ENCODE measurements at places on chromosomes 2 and 18.

GRCh38 chr18:35139517-35139916 lies 98.3 kb downstream of the MAPRE2 start:
- DNase-seq = no peak

GRCh38 chr18:32478807-32479206 lies 8.1 kb upstream of the GAREM1 start:
- DNase-seq = no peak

GRCh38 chr2:65297544-65297943 lies 69.9 kb downstream of the ACTR2 start:
- no peak for DNase-seq

GRCh38 chr2:207539470-207539869 lies 9.7 kb downstream of the CREB1 start:
- DNase-seq = no peak

DNA sequence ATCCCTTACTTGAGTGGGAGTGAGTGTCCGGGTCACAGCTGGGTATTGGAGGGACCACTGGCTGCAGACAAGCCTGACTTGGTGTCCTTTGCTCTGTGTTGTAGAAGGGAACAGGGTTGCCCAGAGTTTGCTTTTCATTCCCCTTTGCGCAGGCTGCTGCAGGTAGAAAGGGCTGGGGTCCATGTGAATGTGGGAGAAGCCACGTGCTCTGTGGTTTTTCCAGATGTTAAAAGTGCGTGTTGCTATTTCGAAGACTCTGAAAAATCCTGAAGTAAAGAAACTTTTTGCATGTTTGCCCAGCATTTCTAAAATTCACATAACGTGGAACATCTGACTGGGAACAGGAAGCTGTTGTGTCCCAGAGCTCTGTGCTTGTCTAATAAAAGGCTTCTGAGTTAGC lies 28.8 kb downstream of the GLI2 start:
- no peak for DNase-seq

DNA sequence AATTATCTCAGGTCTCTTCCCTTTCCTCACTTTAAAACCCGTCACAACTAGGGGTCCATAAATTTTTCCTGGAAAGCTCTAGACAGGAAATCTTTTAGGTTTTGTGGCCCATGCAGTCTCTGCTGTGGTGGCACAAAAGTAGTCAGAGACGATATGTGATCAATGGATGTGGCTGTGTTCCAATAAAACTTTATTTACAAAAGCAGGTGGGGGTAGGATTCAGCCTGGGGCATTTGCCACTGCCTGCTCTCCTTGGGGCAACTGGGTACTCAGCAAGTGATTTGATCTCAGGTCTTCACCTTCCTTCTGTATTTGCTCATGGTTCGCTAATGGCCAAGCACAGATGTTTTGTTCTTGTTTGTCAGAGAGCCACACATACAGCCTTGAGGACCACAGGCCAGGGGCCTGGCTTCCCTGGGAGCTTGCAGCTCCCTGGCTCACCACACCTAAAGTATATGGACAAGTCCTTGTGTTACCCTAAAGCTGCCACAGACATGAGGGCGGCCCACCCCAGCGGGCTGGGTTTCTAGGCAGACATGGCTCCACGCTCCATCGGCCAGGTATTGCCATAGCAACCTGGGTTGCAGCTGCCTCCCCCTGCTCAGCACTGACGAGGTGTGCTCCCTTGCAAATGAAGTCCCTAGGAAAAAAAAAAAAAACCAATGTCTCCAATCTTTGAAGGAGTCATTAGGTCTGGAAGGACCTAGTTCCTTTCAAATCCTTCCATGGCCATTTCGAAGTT lies 89.7 kb upstream of the YWHAQ start:
- no peak for DNase-seq

GRCh38 chr2:46260305-46260704 lies 36.9 kb upstream of the EPAS1 start:
- DNase-seq = no peak

GRCh38 chr2:199366406-199366805 lies 91.3 kb downstream of the SATB2 start:
- DNase-seq = no peak

- DNase-seq = no peak
Observed at GRCh38 chr18:28152754-28153153, 24.2 kb downstream of the CDH2 start.

- DNase-seq = no peak
Observed at GRCh38 chr2:234666911-234667310, 170.0 kb upstream of the ARL4C start.

- DNase-seq = peak; percentile 62
Observed at GRCh38 chr2:186575302-186575701, 14.6 kb upstream of the ITGAV start.

GRCh38 chr2:37348155-37348554 lies 3.7 kb downstream of the QPCT start:
- DNase-seq = no peak

DNA sequence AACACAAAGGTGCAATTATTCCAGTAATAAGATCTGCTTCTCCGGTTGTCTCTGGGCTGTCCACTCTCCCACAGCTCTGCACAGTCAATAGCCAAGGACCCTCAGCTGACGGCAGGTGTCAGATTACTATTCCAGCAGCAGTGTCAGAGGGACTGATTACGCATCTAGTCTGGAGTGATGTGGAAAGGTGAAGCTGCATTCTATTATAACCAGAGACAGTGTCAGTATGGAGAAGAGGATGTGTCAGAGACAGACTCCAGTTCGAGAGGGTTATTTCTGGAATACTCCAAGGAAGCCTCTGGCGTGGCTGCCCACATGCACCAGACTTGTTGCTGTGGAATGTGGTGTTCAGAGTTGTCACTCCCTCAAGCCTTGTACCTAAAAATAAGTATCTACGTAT lies 163.6 kb upstream of the TMEM200C start:
- no peak for DNase-seq

GRCh38 chr2:444937-445884 lies 157.3 kb upstream of the ALKAL2 start:
- no peak for DNase-seq

GRCh38 chr2:145752091-145752806 lies 1232.3 kb upstream of the ZEB2 start:
- peak; percentile 47 for DNase-seq

DNA sequence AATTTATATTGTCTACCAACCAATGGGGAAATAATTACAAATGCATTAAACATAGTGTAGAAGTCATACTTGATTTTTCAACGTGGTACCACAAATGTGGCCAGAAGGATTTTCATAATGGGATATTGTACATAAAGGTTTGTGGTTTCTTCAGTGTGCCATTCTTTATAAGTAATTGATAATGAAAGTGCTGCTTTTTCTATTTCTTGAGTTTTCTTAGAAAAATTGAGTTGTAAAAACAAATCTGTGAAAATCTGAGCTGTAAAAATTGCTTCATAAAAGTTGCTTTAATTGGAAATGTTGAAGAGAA lies 103.6 kb downstream of the KYNU start:
- DNase-seq = no peak

- DNase-seq = no peak
Observed at GRCh38 chr2:241229563-241230401, 41.3 kb downstream of the ANO7 start.

DNA sequence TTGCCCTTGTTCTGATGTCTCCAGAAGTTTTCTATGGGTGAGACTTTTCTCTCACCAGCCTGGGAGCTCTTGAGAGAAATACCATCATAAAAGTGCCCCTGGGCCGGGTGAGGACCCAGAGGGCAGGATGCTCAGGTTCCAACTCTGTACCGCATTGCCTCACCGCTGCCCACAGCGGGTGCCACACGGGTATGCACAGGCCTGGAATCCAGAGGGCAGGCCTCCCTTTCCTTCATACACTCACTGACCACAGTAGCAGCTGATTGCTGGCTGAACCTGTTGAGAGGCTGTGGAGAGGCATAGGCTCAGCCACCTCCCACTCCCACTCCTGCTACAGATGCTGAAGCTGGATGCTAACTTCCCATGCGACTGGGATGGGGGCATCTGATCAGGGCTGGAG lies 293.8 kb downstream of the CYP26B1 start:
- no peak for DNase-seq

GRCh38 chr2:110873597-110874452 lies 141.5 kb downstream of the ACOXL start:
- DNase-seq = no peak

- DNase-seq = no peak
Observed at GRCh38 chr18:75108579-75109318, 100.2 kb downstream of the PTGR3 start.

DNA sequence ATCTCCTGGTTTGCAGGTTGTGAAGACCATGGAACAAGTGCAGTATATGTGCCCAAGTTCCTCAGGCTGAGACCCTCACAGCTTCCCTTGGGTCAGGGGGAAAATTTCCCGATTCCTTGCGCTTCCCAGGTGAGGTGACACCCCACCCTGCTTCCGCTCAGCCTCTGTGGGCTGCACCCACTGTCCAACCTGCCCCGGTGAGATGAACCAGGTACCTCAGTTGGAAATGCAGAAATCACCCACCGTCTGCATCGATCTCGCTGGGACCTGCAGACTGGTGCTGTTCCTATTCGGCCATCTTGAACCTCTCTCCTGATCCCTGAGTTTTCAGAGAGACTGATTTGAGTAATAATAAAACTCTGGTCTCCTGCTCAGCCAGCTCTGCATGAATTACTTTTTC lies 30.6 kb downstream of the CHCHD5 start:
- DNase-seq = no peak

- DNase-seq = no peak
Observed at GRCh38 chr2:27072920-27073319, 1.5 kb upstream of the OST4 start.

DNA sequence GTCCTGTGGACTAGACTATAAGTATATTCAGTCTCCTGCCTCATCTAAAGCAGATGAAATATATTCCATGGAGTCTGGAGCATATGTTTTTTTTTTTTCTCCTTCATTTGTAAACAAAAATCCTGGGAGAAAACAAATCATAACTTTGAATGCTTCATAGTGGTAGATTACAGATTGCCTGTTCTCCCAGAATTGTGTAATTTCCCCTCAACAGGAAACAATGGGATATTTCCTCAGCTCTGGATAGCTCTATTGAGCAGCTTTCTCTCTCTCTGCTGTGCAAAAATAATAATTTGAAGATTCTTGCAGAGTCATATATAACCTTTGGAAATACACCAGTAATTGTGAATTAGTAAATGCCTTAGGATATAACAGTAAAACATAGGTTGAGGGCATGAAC lies 1406.6 kb upstream of the ACVR2A start:
- DNase-seq = no peak

DNA sequence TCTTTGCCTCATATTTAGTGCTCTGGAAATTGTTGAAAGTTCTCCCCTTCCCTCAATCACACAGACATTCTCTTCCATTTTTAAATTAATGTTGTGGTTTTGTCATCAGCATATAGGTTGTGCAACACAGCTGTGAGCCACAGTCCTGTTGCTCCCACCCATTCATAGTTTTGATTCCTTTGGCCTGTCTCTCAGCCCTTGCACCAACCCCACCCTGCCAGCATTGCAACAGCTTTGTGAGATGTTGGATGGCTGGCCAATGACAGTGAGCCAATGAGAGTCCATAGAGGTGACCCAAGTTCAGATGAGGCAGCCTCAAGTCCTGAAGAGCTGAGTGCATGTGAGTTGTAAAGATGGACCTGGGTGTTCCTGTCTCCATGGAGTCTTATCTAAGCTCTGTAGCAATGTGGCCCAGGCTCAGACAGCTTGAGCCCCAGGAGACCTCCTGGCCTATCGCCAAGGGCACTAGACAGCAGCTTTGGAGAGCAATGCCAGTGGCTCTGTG lies 775.5 kb downstream of the RNF144A start:
- no peak for DNase-seq

DNA sequence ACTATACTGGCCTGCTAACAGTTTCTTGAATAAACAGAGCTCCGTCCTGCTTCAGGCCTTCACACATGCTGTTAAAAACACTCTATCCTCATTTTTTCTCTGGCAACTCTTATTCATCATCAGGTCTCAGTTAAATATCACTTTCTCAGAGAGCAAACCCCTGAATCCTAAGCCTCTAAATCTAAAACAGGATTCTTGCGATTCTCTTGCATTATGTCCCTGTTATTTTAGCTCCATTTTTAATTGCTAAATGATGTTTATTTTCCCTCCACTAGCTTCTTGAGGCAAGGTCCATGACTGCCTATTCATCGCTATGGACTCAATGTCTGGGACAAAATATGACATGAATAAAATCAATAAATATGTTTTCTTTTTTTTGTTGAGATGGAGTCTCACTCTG lies 190.7 kb upstream of the SMAD7 start:
- no peak for DNase-seq

GRCh38 chr2:58939388-58939787 lies 698.3 kb upstream of the FANCL start:
- DNase-seq = no peak

DNA sequence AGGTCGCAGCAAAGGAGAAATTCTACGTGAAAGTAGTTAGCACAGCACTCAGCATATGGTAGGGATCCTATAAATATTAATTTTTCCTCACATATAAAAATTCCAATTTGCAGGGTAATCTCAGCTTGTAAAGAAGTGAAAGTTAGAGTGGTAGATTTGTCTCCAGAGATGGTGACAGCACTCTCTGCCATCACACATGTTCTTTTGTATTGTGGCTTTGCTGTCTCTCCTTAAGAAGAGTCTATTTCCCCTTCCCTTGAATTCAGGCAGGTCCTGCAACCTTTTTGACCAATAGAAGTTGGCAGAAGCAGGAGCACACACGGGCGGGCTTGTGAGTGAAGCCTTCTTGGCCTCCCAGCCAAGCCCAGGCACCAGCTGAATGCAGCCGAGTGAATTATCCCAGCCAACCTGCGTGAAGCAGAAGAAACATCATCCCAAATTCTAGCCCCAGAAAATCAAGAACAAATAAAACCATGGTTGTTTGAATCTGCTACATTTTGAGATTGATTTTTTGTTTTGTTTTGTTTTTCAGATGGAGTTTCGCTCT lies 107.8 kb upstream of the COPS8 start:
- DNase-seq = no peak

GRCh38 chr2:204197336-204198005 lies 260.9 kb downstream of the ICOS start:
- no peak for DNase-seq

All from GDM1 (cell line).